ENCODE measurements at places on chromosomes 7 and 10. TPM values are rescaled to one million over a fixed set of nuclear protein-coding genes. Genes with fewer than 3 reads are reported as not detected.

- DNase-seq = no peak
Measured at GRCh38 chr7:123905714-123906113, 19.3 kb upstream of the SPAM1 start.

DNA sequence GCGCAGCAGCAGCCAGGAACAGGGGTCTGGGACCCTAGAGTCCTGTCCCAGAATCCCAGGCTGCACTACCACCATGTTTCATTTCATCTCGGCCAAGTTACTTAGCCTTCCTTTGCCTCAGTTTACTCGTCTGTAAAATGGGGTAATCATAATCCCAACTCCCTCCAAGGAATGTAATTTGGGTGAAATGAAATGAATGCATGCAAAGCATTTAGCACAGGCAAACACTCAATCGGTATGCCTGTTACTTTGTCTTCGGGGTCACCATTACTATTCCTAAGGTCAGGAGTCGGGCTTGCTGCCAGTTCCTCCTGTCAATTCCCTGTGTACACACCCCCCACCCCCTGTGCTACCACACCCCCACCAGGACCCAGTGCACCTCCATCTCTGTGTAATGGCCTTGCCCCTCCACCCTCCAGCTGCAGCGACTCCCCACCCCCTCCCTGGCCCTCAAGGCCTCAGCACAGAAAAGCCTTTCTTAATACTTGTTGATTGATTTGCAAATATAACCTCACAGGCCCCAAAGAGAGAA is 1.7 kb downstream of the TNS3 start:
- peak; percentile 91 for DNase-seq

DNA sequence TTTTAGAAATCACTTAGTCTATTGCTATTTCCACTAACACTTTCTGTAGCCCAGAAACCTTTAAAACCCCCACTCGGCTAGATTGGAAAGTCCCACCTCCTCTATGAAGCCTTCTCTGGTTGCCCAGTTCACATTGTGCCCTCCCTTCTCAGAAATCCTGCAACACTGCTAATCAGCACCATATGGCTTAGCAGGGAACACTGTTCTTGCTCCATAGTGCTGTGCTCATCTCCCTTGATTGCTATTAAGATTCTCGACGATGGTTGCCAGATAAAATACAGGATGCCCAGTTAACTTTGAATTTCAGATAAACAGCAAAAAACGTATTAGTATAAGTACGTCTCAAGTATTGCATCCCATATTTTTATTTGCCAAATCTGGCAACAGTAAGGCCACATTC is 40.1 kb upstream of the XPNPEP1 start:
- DNase-seq = no peak

- no peak for DNase-seq
Measured at GRCh38 chr10:4765428-4765827, 60.6 kb upstream of the AKR1E2 start.

- no peak for DNase-seq
Measured at GRCh38 chr7:7223250-7223649, 40.9 kb downstream of the C1GALT1 start.

GRCh38 chr10:77857272-77857671 is 69.3 kb downstream of the DLG5 start:
- DNase-seq = no peak

GRCh38 chr7:55193245-55193644 is 171.9 kb upstream of the LANCL2 start:
- DNase-seq = no peak

GRCh38 chr7:149855361-149856305 is 17.5 kb downstream of the ZNF862 start:
- peak; percentile 30 for DNase-seq

GRCh38 chr7:29968683-29969395 is 20.8 kb downstream of the SCRN1 start:
- DNase-seq = no peak

GRCh38 chr7:149821191-149822148 is 16.7 kb upstream of the ZNF862 start:
- DNase-seq = peak; percentile 11

DNA sequence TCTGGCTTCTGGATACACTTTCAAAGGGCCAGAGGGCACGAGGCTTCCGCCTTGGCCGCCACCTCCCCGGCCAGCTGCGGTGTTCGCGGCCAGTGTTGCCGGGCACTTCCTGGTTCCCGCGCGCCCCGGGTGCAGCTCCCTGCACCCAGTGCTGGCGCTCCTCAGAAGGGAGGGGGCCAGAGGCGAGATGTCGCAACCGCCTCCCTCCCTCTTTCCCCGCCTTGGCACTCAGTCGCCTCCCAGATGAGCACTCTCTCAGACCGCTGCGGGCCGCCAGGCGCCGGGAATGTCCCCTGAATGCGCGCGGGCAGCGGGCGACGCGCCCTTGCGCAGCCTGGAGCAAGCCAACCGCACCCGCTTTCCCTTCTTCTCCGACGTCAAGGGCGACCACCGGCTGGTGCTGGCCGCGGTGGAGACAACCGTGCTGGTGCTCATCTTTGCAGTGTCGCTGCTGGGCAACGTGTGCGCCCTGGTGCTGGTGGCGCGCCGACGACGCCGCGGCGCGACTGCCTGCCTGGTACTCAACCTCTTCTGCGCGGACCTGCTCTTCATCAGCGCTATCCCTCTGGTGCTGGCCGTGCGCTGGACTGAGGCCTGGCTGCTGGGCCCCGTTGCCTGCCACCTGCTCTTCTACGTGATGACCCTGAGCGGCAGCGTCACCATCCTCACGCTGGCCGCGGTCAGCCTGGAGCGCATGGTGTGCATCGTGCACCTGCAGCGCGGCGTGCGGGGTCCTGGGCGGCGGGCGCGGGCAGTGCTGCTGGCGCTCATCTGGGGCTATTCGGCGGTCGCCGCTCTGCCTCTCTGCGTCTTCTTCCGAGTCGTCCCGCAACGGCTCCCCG is at the start of gene FFAR4:
FFAR4 (plus strand) TSS at position 231 of the 842 bp plus-strand sequence; CDS start at position 287, 56 bp downstream.
- DNase-seq = no peak

DNA sequence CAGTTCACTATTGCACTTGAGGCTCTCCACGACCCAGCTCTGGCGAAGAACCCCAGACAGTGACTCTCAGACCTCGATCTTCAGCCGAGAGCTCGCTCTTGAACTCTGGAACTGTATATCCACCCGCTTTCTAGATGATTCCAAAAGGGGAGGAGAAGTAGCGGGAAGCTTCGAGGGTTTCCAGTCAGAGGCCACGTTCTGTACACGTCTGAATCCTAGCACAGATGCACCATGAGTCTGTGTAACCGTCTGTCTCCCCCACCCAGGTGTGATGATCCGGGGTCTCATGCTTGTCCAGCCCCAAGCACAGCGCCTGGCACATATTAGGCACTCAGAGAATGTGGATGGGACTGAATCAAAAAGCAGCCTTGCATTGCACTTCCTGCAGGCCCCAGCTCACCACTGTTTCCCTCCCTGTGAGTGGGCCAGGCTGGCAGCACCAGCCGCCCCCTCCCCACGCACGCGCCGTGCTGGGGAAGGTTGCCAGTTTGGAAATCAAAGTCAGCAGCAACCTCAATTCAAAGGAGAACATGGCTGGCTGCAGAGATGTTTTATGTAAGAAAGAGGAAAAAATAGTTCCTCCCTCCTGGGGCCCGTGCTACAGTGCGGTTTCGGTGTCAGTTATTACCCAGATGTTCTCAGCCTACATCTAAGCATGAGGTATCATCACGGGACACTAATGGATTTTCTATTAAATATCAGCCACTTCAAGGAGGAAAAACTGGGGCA is 5.7 kb downstream of the GRID2IP start:
- no peak for DNase-seq

GRCh38 chr7:9575716-9576115 is 1142.3 kb downstream of the NXPH1 start:
- no peak for DNase-seq

- DNase-seq = no peak
Measured at GRCh38 chr7:87899255-87899654, 23.0 kb downstream of the DBF4 start.

DNA sequence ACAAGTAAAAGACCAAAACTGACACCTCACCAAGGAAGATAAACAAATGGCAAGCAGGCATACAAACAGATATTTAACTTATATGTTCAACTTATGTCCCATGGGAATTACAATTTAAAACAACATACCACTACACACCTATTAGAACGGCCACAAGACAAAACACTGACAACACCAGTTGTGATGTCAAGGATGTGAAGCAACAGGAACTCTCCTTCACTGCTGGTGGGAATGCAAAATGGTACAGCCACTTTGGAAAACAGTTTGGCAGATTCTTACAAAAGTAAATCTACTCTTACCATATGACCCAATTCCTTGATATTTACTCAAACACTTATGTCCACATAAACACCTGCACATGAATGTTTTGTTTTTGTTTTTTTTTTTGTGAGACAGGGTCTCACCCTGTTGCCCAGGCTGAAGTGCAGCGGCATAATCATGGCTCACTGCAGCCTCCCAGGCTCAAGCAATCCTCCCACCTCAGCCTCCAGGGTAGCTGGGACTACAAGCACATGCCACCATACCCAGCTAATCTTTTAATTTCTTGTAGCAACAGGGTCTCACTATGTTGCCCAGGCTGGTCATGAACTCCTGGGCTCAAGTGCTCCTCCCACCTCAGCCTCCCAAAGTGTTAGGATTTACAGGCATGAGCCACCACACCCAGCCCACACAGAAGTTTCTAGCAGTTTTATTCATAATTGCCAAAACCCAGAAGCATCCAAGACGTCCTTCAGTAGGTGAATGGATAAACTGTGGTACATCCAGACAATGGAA is 27.3 kb downstream of the HERC4 start:
- DNase-seq = no peak

DNA sequence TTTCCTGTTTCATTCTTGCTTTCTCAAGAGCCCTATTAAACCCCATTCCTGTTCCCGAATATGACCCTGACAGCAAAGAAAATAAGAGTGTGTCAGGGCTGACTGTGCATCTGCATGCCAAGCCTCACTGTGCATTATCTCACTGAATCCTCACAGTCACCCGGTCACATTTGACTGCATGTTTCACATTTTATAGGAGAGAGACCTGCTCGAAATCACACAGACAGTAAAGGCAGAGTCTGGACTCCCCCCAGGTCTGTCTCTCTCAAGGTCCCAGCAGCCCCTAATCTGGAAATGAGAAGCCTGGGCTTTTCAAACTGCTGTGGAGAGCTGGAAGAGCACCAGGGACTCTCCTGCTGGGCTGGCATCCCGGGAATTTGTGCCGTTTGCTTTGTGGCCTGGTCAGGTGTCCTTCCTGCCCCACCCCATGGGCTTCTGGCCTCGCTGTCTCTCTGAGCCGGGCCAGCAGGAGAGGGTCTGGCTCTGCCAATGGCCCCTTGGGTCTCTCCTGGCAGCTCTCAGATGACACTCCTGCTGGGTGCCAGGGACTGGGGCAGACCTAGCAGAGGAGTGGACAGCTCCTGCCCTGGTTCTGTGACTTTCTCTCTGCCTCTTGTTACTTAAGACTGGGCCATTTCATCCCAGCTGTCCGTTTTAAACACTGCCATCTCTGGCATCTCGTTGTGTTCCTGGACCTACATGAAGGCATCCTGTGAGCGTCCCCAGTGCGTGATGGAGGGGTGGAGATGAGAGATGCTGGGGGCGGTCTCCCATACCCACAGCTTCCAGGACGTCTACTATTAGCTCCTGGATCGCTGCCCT is 173.6 kb downstream of the ARHGAP12 start:
- DNase-seq = peak; percentile 23

GRCh38 chr7:18086165-18087025 is 58.7 kb upstream of the PRPS1L1 start:
- no peak for DNase-seq

DNA sequence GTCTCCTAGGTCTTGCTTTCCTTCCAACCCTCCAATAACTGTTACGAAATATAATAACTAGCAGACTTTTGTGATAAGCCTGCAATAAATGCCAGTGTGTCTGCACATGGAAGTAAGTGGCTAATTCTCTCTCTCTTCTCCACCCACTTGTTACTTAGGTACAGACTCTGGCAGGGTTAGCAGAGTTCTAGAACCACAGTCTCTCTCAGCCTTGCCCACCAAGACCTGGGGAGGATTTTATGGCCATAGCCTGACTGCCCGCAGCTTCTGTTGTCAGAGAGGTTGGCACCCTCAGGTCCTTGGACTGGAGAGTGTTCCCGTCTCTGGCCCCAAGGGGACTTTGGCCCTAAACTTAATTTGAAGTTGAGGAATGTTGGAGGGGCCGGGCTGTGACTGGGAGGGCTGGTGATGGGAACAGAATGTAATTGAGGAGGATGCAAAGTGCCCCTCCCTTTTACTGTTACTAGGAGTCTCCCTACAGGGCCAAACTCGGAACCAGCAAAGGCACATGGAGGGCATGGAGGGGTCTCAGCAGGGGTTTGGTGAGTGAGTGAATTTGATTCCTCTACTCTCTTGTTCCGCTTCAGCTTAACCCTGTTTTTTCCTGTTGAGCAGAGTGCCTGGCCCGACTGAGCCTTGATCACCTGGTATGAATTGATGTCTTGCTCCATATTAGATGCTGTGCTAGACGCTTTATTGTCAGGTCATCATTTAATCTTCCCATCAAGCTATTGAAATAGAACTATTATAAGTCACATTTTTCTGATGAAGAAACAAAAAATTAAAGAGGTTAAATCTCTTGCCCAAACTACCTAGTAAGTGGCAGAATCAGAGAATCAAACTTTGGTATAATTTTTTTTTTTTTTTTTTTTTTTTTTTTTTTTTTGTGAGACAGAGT is 37.0 kb upstream of the LCOR start:
- DNase-seq = peak; percentile 27

- no peak for DNase-seq
Measured at GRCh38 chr7:50022991-50023390, 70.1 kb downstream of the ZPBP start.

GRCh38 chr7:135877805-135878204 is 99.4 kb downstream of the MTPN start:
- no peak for DNase-seq

- DNase-seq = no peak
Measured at GRCh38 chr10:3548076-3548475, 236.9 kb downstream of the KLF6 start.

DNA sequence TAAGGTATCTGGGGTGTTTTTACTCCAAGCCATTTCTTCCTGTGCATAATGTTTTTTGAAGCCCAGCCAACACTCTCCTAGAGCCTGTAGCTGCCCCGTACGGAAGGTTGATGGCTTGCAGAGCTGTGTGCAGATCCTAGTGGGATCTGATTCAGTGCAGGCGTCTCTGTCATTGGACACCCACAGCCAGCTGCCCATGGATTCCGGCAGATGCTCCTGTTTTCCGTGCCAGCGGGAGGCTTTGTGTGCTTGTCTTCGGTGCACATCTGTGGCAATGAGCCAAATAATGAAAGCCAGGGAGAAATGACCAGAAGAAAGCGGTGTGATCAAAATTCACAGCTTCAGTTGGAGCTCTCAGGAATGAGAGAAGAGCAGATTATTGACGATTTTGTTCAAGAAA is 426.4 kb downstream of the TYW1 start:
- DNase-seq = no peak

DNA sequence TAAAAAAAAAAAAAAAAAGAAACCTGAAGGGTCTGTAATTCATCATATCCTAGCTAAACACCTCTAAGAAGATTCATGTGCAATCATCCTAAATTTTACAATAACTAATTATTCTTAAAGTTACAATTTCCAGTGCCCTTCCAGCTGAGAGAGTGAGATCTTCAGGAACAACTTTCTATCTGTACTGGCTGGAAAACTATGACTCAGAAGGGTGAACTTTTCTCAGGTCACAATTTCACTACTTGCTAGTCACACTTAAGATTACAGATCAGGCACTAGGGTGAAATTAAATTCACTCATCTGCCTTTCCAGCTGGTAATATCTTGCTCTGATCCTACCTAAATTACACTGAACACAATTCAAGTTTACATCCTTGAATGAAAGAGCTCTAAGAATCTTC is 158.8 kb downstream of the ANK3 start:
- no peak for DNase-seq

Gene SFTPA1
- not detected for polyA plus RNA-seq

Gene MMP21
- not detected for polyA plus RNA-seq

Gene TCF7L2
- polyA plus RNA-seq = 14.5 TPM

Gene FZD8
- polyA plus RNA-seq = 0.05 TPM

Gene ACHE
- 0.40 TPM for polyA plus RNA-seq

Gene ORC5
- 4.8 TPM for polyA plus RNA-seq

Gene DAGLB
- polyA plus RNA-seq = 9.8 TPM

Measured in HepG2 (cell line).